ENCODE measurements at places on chromosomes 16 and 17.

DNA sequence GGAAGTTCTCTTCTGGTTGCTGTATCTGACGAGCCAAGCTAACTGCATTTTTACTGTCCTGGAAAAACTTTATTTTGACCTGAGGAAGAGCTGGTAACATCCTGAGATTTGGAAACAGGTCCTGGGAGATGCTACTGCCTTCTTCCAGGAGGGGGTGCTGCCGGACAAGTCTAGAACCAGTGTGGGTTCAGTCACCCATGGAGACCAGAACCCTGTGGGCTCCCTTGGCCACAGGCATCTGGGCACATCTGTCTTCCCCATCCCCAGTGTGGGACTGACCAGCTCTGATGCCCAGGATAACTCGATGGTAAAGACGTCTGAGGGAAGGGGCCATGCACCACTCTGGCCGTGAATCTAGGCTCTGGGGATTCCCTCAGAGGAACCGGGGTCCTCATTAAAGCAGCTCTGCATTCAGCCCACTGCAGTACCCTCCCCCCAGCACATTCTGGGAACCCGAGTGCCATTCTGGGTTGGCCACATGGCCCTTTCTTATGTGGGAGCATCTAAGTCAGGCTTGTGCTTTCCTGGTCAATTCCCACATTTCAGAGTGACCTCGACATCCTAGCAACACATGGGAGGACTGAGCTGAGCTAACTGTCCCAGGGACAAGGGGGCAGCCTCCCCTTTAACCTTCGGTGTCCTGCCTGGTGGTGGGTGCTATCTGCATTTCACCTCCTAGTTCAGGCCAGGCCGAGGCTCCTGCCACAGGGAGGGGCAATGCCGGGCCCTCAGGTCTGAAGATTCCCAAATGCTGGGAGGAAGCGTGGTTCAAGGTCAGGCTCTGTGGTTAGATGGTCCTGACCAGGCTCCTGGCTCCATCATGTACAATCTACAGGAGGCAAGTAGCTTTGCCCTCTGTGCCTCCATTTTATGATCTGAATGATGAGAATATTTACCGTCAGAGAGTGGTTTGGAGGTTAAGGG lies 6.4 kb downstream of the C16orf86 start:
- peak; percentile 58 for DNase-seq

GRCh38 chr17:8353736-8354135 lies 14.1 kb downstream of the ODF4 start:
- no peak for DNase-seq

- DNase-seq: no peak
Measured at GRCh38 chr16:14284930-14285512, 213.9 kb downstream of the MRTFB start.

DNA sequence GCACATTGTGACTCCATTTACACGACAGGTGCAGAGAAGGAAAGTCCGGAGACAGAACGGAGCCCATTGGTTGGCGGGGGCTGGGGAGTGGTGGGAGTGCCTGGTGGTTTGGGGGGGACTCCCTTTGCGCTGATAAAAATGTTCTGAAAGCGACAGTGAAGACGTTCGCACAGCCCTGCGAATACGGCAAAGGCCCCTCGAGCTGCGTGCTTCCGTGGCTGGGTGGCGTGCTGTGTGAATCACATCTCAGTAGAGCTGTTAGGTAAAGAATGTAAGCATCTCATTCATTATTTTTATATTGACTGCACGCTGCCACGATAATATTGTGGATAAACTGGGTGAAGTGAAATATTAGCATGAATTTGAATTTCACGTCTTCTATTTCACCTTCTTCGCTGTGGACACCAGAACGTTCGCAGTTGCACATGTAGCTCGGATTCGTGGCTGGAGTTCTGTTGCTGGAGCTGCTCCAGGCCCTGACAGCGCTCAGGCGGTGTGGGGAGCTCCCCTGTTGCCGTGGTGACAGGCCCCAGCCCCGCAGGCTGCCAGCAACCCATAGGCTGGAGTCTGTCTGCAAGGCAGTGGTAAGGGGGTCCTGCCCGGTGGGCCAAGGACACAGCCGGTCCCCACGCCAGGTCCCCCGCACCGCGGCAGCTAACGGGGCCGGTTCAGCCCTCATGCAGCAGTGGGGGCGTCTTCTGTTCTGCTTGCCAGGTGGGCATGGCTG lies 44.6 kb downstream of the SOX8 start:
- no peak for DNase-seq

GRCh38 chr17:8041979-8042378 lies 3.1 kb downstream of the ALOX15B start:
- DNase-seq: no peak

GRCh38 chr16:54816471-54816870 lies 114.2 kb upstream of the IRX5 start:
- DNase-seq: no peak

Data from CD4-positive, alpha-beta T cell treated with Interleukin-15 for 1 hour (primary cell).